M059J (cell line): ENCODE measurements at places on chromosomes 12 and 14.
A peak's percentile ranks its signal among the peaks of the same experiment; 100 is the strongest.

GRCh38 chr12:19547271-19547671 is 108.0 kb downstream of the AEBP2 start:
- DNase-seq = no peak

DNA sequence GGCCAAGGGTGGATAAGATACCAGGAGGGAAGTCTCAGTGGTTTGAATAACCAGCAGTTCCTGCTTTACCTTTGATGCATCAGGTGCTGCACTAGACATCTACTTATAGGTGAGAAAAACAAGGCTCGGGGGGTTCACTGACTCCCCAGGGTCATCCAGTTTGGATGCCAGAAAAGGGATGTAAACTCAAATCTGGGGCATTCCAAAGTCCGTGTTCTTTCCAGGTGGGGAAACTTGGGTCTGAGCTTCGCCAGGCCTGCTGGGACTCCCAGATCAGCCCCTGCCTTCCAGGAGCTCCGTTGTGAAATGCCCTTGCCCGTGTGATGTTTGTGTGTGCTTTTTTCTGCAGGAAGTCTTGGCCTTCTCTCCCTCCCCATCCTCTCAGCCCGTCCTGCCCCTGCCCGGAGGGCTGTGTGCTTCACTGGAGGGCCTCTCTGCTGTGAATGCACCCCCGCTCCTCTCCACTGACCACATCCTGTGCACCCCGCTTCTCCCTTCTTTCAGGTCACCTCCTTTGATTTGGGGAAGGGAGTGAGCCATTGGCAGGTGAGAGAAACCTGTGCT is 42.1 kb downstream of the TSPAN9 start:
- peak; percentile 74 for DNase-seq

GRCh38 chr12:93094988-93095737 is 166.1 kb upstream of the EEA1 start:
- peak; percentile 29 for DNase-seq

DNA sequence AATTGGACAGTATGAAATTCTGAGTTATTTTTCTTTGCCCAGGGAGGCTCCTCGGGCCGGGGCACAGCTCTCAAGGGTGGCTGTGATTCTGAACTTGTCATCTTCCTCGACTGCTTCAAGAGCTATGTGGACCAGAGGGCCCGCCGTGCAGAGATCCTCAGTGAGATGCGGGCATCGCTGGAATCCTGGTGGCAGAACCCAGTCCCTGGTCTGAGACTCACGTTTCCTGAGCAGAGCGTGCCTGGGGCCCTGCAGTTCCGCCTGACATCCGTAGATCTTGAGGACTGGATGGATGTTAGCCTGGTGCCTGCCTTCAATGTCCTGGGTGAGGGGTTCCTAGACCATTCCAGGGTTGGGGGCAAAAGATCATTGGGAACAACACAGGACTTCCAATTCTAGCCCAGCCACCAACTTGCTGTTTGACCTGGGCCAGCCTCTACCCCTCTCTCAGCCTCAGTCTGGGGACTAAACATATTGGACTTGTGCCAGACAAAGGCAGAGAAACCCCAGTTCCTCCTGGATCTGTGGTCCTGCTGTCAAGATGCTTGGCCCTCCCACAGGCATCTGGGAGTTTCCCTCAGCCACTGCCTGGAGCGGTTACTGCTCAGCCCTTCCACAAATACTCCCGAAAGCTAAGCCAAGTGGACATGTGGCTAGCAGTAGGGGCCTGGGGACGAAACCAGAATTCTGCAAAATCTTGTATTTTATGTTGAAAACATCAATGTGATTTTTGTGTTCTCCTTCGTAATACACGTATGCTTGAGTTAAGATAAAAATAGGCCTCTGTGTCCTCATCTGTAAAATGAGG is 3.5 kb downstream of the OAS3 start:
- DNase-seq = no peak

DNA sequence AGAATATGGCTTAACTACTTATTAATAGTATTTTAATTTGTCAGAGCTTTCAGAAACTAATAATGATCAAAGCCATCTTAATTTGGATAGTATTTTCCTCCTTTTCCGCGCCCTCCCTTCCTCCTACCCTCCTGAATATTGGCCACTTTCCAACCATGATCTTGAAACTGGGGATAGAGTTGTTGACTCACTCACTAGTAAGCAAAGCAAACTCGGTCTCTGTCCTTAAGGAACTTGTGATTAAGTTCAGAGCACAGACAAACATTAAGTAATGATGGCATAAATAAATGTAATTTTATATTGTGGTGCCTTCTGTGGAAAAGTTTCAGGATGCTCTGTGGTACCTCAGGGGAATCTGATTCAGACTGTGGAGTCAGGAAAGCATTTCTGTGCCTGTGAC is 75.7 kb downstream of the LRRK2 start:
- no peak for DNase-seq

DNA sequence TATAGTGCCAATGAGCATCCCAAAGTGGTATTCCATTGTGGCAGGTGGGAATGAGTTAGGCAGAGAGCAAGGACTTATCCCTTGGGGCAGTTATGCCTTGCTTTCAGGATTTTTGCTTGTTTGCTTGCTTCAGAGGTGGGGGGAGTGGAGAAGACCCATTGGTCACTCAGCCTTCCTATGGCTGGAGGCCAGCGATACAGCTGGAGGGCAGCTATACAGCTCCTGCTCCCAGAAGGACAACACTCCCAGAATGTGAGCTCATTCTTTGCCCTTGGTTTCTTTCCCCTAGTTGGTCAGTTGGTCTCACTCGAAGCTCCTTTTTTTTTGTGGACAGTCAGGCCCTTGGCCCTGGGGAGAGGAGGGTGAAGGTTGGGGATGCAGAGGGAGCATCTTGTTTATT is 14.5 kb downstream of the KRT83 start:
- DNase-seq = no peak

DNA sequence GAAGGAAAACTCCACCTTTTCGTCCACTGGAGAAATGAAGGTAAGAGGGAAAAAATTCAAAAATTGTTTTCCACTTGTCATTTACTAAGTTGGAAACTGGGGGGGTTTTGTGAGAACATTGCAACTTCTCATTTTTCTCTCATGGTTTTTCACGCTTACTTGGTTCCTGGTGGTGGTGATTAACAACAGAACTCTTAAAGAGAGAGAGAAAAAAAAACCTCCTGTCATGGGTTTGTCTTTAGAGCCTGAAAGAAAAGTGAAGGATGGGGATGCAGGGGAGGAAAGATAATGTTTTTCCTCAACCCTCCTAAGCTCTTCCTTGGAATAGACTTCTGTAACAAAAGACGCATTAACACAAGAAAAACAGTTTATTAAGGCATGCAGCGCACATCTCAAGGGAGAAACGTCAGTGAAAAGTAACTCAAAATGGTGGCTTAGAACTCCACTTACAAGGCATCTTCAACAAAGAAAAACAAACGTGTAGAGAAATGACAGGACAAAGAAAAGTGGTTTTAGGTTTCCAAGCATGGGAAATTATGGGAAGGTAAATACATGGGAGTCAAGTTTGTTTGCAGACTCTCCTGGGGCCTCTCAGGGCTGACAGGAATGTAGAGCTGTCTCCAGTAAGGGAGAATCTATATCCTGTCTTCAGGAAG is 81.9 kb upstream of the ATF7IP start:
- no peak for DNase-seq

- DNase-seq = no peak
Observed at GRCh38 chr12:113609692-113610469, 138.2 kb upstream of the LHX5 start.

- peak; percentile 85 for DNase-seq
Observed at GRCh38 chr14:55802986-55803872, 223.2 kb downstream of the KTN1 start.

DNA sequence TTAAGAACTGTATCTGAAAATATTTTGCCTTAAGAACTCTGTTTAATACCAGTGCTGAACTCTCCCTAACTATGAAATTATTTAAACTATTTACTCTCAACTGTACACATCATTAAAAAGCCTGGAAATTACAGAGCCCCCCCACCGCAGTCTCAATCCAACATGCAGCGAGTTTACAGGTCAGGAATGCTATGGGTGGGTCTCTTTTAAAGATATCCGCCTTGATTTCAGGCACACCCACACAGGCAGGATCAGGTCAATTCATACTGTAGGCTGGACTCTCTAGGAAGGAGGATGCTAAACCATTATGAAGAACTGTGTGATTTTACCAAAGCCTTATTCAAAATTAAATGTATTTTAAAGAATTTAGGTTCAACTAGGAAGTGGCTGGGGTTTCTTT is 16.5 kb downstream of the SPTLC2 start:
- DNase-seq = no peak

- no peak for DNase-seq
Observed at GRCh38 chr14:93723001-93723400, 65.3 kb downstream of the PRIMA1 start.

DNA sequence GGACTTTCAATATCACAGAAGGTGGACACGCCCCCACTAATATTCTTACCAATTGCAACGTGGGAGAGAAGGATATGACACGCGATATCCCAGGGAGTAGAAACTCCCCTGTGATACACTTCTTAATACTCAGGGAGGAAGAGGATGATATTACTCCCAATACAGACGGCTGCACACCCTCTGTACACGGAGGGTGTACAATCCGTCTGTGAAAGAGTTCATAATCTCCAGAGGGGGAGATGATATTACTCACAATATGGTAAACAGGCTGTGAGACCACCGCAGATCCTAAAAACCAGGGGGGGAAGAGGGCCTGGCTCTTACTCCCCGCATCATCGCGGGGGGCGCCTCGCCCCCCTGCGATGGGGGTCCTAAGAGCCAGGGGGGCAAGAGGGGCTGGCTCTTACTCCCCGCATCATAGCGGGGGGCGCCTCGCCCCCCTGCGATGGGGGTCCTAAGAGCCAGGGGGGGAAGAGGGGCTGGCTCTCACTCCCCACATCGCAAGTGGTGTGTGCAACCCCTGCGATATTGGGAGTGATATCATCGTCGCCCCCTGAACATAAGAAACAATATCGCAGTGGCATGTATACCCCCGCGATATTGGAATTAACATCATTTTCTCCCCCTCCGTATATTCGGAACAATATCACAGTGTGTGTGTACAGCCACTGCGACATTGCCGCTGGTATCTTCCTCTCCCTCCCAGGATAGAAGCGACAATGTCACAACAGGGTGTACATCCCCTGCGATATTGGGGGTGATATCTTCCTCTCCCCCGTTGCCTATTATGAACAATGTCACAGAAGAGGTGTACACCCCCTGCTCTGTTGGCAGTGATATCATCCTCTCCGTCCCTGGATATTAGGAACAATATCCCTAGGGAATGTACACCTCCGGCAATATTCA is 8.9 kb upstream of the CLEC6A start:
- DNase-seq = no peak

GRCh38 chr14:42000450-42000849 is 393.8 kb downstream of the LRFN5 start:
- DNase-seq = no peak

DNA sequence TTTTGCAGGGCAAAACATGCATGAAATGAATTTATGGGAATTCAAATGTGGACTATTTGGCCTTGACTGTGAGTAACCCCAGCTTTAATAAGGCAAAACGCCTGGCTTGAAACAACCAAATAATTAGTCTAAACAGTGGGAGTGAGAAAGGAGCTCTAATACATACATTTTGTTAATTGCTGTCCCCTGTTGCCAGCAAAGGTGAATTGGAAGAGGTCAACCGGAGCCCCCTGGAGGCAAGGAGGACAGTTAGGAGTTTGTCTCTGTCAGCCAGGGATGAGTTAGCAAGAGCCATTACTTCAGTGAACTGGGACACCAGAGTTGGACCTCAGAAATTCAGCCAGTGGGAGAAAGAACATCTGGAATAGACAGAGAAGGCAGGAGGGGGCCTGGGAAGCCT is 17.4 kb downstream of the KRT76 start:
- no peak for DNase-seq

DNA sequence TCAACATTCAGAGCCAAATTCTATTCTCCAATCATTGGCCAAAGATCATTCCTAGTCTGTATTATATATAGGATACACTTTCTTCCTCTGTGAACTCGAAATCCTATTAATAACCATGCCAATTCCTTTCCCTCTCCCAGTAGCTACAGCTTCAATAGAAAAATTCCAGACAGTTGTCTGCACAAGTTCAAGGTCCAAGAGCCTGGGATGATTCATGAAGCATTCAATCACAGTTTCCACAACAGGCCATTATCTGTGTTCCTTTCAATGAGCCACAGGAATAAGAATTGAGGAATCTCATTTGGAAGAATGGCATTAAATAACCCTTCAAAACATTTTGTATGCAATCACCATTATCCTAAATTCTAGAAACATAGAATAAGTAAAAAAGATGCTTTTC is 437.4 kb downstream of the RMST start:
- DNase-seq = no peak

- no peak for DNase-seq
Observed at GRCh38 chr12:131766382-131767107, 55.7 kb downstream of the SFSWAP start.

- DNase-seq = no peak
Observed at GRCh38 chr12:32450363-32450762, 51.0 kb downstream of the FGD4 start.

GRCh38 chr12:71865166-71865713 is 25.7 kb downstream of the TBC1D15 start:
- DNase-seq = peak; percentile 92

- no peak for DNase-seq
Observed at GRCh38 chr14:29752221-29752923, 175.3 kb downstream of the PRKD1 start.

- DNase-seq = no peak
Observed at GRCh38 chr14:32707742-32708500, 230.8 kb upstream of the NPAS3 start.

GRCh38 chr12:70796989-70797388 is 123.5 kb downstream of the PTPRR start:
- DNase-seq = peak; percentile 6

DNA sequence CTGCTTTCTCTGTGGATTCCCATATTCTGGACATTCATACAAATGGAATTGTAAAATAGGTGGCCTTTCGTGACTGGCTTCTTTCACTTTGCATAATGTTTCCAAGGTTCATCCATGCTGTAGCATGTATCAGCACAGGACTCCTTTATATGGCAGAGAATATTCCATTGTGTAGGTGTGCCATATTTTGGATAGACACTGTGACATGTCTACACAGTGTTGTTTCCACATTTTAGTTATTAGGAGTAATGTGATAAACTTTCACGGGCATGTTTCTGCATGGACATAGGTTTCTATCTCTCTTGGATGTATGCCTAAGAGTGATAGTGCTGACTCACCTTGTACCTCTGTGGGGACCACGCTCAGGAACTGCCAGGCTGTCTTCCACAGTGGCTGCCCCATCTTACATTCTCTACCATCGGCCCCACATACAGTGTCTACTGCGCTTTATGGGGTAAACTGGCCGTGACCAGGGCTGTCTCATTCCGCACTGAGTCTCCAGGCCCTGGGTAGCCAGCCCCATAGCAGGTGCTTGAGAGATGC is 7.1 kb upstream of the KRT84 start:
- no peak for DNase-seq

DNA sequence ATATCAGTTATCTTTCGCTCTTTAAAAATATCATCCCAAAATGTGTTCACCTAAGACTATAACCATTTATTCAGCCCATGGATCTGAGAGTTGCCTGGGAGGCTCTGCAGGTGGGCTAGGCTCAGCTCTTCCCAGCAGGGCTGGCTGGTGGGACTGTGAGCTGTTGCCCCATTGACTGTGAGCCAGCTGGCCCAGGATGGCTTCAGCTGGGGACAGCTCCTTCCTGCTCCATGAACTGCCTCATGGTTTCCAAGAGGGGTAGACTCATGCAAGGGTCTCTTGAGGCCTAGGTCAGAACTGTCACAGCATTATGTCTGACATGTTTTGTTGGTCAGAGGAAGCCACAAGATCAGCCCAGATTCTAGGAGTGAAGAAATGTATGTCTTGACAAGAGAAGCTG is 114.1 kb upstream of the E2F7 start:
- no peak for DNase-seq
